Non-pigmented ciliary epithelial cell (primary cell): ENCODE measurements at places on chromosomes 5 and 9.

DNA sequence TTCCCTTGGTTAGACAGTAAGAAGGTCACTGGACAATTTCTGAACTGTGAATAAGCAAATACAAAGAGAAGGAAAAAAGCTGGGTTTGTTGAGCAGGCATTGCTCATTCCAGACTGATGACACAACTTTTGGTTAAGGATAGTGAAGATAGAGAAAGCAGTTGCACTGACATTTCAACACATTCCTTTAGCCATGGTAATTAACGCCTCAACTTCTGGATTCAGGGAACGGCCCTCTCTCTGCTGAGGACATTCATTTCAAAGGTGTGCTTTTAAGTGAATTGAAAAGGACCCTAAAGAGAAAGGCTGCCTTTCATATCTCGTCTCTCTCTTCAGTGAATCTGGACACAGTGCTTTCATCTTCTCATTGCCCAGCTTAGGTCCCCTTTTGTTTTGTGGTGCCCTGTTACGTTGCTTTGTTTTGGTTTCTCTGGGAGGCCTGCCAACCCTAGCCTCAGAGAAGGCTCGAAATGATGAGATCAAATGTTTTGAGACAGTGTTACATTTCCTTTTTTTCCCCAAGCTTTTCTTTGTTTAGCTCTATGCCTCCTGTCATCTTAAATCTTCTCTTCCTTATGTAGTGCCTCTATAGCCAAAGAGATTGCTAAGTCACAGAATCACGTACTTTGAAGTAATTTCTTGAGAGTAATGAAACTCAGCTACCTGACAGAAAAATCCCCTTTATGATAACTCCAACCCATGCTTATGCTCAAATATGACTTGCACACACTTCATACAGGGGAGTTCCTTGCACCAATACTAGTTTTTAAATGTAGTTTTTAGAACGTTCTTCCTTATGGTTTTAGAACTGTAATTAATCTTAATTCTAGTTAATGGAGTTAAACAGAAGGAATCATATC lies 94.4 kb upstream of the IFNE start:
- DNase-seq = peak; percentile 89

- no peak for DNase-seq
Observed at GRCh38 chr5:73687357-73687756, 61.4 kb downstream of the ARHGEF28 start.

- DNase-seq = peak; percentile 76
Observed at GRCh38 chr9:129145841-129146292, 32.2 kb downstream of the IER5L start.

- no peak for DNase-seq
Observed at GRCh38 chr9:110950041-110950645, 88.1 kb downstream of the LPAR1 start.

DNA sequence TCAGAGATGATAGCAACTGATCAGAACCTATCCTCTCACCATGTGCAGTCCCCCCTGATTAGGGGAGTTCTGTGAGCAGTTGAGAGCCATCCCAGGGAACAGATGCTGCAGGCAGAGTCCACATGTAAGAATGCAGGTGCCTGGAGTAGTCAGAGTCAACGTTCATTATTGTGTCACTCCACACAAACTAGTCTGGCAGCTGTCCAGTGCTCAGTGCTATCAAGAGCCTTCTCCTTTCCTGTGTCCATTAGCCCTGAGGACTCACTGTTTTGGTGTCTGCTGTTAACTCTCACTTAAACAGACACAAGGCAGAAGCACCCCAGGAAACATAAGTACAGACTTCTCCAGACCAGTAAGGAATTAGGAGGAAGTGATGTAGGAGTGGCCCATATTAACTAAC lies 2.5 kb downstream of the SH3TC2 start:
- DNase-seq = no peak

DNA sequence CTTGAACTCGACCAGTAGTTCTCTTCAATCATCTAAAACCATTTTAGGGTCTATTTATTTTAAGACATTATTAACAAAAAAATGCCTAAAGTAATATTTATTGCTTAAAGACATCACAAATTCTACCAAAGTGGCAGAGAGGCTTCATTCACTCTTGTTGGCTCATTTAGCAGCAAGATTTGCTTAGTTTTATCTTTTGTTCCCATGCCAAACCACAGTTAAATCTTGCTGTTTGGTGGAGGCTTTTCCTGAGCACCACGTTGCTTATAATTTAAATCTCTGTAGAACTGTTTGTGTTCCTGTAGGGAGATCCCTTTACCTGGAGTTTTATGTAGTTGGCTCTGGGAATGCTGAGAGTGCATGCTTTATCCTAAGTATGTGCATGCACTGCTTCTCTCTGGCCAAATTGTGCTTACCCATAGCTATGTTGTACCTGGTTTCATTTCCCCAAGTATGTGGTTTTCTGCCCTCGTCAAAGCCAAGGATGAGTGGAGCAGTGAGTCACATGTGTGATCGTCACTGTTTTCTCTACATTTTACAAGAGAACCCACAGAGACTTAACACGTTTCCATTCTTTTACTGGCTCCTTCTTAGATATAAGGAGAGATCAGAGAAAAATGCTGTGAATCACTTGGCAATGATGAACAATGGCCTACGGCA lies 42.1 kb upstream of the MAST4 start:
- no peak for DNase-seq

GRCh38 chr5:179319741-179320281 lies 25.4 kb downstream of the ADAMTS2 start:
- no peak for DNase-seq
